Upper lobe of left lung (tissue), 6 donors: ENCODE measurements at places on chromosomes 7 and 10.

DNA sequence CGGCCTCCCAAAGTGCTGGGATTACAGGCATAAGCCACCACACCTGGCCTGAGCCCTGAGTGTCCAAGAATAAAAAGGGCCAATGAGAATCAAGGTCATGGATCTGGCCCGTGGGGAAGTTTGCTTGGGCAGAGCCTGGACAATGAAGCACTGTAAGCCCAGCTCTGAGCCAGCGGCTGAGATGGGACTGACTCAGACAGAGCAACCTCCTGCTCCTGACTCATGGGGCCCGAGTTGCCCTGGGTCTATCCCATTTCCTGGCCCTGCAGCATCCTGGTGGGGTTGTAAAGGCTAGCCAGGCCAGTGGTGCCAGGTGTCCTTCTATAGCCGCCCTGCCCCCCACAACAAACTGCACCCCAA lies 5.2 kb upstream of the MYH16 start:
- no peak for DNase-seq

DNA sequence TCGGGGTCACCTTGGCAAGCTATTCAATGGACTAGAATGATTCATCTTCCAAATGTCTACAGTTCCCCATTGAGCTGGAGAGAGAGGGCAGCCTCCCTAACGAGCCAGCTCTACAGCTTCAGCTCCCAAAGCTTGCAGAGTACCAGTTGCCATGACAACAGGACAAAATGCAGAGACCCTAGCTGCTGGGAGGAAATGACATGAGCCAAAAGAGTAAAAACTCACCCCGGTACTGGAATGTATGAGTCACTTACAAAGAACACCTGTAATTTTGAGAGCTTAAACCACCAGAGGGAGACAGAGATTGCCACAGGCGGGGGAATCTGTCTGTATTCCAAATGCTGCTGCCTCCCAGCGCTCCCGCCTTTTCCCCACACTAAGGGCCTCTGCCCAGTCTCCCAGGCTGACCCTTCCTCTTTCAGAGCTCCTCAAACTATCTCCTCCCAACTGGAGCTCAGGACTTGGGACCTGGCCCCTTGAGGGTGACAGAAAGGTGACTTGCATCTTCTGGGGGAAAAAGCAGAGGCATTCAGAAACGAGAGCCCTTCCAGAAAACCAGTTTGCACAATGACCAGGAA lies 95.5 kb downstream of the CUL2 start:
- DNase-seq: no peak

DNA sequence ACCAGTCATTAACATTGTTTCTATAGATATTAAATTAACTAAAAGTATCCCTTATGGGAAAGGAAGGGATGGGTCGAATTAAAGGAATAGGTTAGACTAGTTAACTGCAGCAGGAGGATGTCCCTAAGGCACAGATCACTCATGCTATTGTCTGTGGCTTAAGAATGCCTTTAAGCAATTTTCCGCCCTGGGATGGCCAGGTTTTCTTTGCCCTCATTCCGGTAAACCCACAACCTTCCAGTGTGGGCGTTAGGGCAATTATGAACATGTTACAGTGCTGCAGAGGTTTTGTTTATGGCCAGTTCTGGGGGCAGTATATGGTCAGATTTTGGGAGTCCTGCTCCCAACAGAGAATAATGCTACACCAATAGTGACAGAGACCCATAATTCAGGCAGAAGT lies 139.3 kb upstream of the CDK13 start:
- no peak for DNase-seq

DNA sequence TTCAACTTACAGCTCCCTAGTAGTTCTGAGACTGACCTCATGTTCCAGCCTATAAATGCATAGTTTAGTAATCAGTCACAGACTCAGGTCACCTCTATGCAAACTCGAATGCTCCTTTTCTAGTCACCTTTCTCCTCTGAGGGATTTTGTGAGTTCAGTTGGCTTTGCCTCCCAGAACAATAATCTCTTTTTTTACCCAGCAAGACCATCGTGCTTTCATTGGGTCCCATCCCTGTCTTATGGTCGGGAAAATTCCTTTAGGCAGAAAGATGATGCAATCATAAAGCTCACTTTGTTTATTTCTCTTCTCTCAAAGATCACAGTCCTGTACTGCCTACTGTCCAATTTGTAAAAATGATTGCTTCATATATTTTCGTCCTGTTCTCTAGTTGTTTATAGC lies 38.4 kb downstream of the TWIST1 start:
- DNase-seq: no peak

- DNase-seq: no peak
Observed at GRCh38 chr7:20229646-20230500, 12.7 kb upstream of the MACC1 start.

GRCh38 chr7:136656516-136656915 lies 211.9 kb upstream of the CHRM2 start:
- DNase-seq: no peak

DNA sequence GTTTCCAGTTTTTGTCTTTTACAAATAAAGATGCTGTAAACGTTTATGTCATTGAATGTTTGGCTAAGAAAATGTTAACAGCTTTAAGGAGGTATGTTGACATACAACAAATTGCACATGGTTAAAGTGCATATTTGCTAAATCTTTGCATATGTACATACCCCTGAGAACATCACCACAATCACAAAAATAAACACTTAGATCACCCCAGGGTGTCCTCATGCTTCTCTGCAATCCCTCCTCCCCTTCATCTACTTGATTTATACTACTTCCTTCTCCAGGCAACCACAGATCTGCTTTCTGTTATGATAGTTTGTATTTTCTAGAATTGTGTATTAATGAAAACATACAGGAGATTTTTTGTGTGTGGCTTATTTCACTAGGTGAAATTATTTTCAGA lies 209.5 kb downstream of the GLRX3 start:
- DNase-seq: no peak

- DNase-seq: no peak
Observed at GRCh38 chr10:68752711-68753350, 31.8 kb downstream of the CCAR1 start.

DNA sequence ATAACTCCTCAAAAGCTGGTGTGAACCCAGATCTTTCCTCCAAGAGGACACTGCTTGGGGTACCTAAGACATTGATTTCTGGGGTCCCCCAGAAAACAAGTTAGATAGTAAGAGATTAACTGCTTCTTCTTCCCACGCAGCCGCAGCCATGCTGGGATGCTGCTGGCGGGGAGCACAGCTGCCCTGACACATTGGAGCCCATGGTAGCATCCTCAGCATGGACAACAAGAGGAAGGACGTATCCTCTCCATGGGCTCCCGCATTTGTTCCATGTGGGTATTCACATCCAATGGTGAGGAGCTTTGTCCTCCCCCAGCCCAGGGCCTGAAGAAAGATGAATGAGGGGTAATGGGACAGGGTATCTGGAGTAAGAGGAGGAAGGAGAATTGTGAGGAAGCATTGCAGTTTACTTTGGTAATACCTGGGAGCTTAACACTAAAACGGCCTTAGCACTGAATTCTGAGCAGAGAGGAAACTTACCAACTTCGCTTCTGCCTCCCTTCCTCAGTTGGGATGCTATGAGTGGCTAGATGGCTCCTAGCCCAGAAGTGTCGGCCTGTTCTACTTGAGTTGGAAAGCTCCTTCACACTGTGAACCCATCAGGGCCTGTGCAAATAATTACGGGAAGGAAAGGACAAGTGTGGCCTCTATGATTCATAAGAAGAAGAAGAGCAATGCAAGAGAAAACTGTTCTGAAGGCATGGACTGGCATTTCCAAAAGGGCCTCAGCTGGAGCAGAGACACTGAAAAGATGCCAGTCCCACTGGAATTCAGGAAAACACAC lies 43.9 kb downstream of the C10orf120 start:
- no peak for DNase-seq

GRCh38 chr7:2646680-2647571 lies 15.1 kb downstream of the TTYH3 start:
- peak; percentile 83 for DNase-seq

DNA sequence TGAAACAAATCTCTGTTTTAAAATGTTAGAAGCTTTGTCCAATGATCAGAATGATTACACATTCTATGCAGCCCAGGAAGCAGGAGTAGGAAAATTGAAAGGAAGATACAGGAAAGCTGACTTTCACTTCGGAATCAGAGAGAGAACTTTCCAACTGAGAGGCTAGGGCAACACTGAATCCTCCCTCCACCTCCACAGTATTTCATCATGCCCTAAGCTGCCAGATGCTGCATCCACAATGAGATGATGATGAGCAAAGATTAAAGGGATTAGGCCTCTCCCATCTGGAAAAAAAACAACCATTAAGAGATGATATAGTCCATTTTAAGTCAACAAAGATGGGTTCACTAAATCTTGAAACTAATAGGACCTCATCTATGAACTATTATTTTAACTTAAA lies 215.6 kb downstream of the GPR37 start:
- no peak for DNase-seq

- no peak for DNase-seq
Observed at GRCh38 chr10:1488970-1489548, 248.3 kb downstream of the ADARB2 start.

GRCh38 chr7:42183547-42183946 lies 53.5 kb downstream of the GLI3 start:
- DNase-seq: no peak

DNA sequence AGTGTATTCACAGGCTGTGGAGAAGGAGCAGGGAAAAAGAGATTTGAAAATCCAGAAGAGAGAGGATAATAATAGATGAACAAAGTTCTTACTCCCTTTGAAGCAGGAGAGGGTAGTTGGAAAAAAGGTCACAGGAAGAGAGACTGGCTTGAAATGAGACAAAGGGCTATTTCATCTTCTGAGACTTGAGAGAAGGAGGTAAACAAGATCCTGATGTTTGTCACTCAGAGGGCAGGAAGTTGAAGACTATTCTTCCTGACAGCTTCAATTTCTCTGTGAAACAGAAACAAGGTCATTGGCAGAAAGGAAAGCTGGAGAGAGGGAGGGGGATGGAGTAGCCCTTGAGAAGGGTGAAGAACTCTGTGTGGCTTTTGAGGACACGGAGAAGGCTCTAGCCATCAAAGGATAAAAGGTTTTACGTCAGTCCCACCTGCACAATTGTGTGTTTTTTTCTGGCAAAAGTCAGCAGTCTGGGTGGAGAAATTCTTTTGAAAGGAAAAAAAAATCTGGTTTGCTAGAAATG lies 216.1 kb upstream of the STEAP4 start:
- no peak for DNase-seq

DNA sequence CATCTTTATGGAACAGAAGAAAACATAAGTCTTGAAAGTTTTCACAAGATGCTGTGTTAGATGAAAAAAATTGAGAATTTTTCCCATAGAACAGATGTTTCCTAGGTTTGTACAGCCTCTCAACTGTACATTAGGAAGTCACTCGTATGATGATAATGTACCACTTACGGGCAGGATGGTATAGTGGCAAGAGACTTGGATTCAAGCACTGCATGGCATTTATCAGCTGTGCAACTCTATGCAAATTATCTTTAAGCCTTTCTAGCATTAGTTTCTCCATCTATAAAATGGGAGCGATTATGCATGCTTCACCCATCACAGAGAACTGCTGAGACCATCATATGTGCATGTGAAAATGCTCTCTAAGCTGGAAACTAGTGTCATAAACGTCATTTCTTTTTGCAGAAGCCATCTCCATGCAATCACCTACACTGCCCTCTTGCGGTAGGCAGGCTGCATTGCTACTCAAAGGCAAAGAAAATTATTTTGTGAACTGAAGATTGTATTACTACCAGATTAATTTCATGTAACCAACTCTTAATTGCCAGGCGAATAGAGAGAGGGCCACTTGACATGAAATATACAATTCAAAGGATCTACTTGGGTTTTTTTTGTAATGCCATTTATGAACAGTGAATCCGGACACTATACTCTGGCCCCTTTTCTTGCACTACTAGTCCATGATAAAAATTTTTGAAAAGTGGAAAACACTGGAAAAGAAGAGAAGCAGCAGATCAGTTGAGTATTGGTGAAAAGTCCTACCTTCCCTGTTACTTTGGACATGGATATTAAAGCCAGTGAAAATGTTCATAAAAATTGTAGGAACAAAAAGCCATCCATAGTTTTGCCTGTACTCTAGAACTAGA lies 102.3 kb downstream of the JAZF1 start:
- DNase-seq: peak; percentile 50

GRCh38 chr7:45400680-45401079 lies 173.5 kb upstream of the ADCY1 start:
- DNase-seq: no peak

GRCh38 chr7:128454808-128455542 lies 703 bp upstream of the HILPDA start:
- no peak for DNase-seq

DNA sequence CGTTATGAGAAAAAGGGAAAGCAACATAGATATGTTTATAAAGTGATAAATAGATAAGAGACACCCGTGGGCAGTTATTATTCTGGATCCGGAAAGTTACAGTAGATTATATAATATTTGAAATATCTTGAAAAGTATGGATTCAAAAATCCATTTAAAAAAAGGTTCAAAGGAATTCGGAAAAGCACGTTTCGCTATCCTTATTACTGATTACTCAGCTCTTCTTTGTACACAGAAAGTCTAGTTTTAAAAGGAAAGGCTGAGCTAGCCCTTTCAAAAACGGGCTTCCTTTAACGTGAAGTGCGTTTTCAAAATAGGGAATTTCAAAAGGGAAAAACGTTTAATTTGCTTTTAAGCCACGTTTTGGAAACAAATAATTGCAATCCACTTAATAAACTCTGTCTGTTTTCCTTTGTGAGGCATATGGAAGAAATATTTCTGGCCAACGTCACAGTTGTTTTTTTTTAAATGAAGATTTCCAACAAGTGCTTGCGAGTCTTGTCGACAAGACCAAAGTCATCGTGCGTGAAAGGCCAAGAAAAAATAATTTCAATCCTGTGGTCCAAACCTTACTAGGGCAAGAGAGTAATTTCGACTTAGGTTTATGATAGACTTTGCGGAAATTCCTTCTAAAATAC lies 2.2 kb upstream of the SKIDA1 start:
- DNase-seq: no peak

DNA sequence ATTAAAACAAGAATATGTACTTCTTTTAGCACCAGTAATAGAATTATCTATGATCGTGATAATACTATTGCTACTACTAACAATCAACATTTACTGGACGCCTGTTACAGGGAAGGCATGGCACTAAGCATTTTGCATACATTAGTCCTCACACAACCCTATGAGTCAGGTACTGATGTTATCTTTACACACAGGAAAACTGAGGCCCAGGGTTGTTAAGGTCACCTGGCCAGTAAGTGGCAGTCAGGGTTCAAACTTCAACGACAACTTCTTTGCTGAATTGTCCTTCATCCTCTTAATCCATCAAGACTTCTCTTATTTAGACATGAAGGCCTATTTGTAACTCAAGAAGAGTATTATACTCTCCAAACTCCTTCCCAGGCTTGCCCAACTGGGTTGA lies 41.9 kb upstream of the ACSL5 start:
- DNase-seq: no peak
